Thoracic aorta (tissue), 2 donors: ENCODE measurements at places on chromosomes 2 and 18.

- DNase-seq, result no peak
Observed at GRCh38 chr18:31356025-31356424, 20.6 kb upstream of the DSG4 start.

DNA sequence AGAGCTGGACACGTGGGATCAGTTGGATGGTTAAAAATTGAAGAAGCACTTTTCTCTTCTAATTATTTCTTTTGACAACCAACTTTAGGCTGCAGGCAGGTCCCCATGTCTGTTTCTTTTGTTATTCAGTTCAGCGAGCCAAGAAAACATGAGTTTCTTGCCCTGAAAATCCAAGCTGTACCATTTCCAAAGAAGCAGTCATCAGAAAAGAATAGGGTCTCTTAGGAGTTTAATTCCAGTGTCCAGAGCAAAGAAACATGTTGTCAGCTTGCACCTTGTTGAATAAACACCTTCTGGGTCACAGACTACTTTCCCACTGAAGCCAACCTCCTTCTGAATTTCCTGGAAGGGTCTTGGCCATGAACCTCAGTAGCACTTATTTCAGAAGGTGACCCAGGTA is 170.5 kb upstream of the COPS8 start:
- DNase-seq, result no peak

GRCh38 chr2:197498235-197498936 is 1.3 kb downstream of the HSPD1 start:
- DNase-seq, result no peak

GRCh38 chr2:85132834-85133637 is at the start of gene TCF7L1:
TSS of gene TCF7L1 (plus strand) at chr2:85133392. CDS start at chr2:85133685, 293 bp downstream.
- DNase-seq, result peak; percentile 37

DNA sequence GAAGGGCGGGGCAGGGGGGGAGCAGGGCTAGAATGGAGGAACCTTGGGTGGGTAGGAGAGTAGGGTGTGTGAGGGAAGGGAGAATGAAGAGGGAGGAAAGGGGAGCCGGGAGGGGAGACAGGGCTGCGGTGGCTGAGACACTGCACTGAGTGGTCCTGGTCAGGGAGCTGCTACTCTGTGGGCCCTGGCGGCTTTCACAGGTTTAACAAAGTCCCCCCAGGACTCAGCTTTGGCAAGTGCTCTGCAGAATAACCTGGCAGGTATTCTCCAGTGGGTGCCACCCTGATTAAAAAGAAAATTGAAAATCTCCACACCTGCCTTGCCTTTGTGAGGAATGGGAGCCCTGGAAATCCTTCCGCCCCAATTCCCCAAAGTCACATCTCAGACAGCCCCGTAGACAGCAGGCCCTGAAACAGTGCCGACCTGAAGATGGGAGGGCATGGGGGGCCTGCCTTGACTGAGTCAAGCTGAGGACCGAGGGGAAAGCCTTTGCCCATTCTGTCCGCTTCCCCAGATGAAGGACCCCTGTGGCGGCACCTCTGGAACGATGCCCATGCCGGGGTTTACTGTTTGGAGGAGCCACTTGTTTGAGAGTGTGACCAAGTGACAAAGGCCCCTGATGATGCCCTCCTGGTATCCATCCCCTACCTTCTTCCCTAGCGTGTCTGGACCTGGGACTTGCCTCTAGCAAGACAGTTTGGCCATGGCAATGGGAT is 43.6 kb upstream of the OTOS start:
- no peak for DNase-seq

GRCh38 chr2:77831898-77832297 is 309.7 kb upstream of the LRRTM4 start:
- no peak for DNase-seq

- no peak for DNase-seq
Observed at GRCh38 chr2:216539791-216540241, 41.2 kb downstream of the RPL37A start.

GRCh38 chr18:21912339-21913239 is 172.0 kb downstream of the MIB1 start:
- DNase-seq, result no peak

DNA sequence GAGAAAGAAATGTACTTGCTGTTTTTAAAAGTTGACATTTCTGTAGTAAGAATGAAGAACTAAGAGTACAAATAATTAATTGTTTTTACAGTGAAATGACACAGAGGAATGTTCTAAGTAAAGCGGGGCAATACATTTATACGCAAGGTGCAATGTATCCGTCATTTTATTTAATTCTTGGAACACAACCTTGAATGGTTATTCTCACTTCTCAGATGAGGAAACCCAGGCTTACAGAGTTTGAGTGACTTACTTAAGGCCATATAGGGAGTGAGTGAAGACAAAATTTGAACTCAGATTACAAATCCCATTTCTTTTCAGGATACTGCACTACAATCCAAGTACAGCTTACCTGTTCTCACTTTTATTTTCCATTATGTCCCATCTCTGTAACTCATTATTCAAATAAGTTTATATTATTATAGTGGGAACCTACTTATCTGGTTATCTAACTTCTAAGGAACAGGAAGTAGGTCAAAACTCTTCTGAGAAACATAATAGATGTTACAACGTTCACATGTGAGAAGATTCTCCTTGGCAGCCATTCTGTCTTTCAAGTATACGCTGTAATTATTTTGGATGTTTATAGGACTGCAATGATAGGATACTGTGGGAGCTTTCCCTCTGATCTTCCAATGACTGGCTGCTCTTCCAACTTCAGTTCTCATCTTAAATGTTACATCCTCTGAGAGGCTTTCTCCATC is 12.3 kb upstream of the STK17B start:
- no peak for DNase-seq

DNA sequence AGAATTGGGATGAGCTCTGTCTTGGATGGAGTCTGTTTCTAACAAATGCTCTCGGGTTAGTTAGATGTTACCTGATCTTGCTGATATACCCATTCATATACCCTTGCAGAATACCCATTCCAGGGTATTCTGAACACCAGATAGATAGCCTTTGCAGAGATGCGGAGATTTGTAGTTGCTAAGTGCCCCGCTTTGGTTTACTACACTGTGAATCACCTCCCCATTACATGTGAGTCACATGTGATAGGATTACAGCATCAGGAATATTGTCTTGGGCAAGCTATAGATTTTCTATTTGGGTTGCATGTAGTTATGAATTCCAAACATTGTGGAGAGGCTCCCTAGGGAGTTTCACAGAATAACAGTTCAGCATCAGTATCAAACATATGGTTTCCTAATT is 3.8 kb downstream of the VSNL1 start:
- no peak for DNase-seq

DNA sequence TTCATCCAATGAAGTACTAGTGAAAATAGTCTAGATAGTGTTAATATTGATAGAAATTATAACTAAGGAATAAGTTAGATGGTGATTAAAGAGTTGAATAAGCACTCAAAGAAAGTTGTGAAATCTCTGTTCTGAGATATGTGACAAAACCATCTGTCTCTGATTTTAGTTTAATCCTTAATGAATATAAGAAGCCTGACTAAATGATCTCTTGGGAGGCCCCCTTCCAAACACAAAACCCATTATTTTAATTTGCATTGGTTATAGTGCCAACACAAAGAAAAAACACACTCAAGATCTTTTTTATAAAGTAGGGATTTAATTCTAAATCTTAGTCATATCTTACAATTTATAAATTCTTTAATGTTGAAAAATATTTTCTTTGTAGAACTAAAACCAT is 34.0 kb downstream of the SCN2A start:
- DNase-seq, result no peak

DNA sequence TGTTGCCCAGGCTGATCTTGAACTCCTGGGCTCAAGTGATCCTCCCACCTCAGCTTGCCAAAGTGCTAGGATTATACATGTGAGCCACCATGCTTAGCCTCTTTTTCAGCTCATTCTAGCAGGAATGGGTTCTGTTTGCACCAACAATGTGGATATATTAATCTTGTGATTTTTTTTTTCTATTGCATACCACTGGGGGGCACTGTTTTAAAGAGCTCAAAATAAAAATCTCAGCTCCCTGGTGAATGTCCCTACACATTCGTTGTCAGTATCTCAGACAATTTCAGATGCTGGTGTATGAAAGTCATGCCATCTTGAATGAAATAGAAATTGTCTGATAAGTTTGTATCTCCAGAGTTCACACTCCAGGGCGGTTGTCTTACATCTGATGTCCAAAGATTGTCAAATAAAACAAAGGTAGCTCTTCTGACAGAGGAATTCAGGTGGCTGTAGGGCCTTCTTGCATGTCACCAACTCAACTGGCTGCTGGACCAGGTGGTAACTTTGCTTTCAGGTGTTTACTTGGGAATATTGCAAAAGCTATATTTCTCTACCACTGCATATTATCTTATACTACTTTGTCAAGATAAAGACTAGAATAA is 3.1 kb upstream of the MATN3 start:
- DNase-seq, result no peak

DNA sequence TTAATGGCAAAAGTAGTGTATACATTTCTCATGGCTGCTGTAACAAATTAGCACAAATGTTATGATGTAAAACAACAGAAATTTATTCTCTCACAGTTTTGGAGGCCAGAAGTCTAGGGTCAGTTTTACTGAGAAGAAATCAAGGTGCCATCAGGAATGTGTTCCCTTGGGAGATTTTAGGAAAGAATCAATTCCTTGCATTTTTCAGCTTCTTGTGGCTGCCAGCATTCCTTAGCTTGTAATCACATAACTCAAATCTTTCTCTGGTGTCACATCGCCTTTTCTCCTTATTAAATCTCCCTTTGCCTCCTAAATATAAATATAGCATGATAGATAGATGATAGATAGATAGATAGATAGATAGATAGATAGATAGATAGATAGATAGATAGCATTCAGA is 307.0 kb upstream of the REG3G start:
- no peak for DNase-seq

DNA sequence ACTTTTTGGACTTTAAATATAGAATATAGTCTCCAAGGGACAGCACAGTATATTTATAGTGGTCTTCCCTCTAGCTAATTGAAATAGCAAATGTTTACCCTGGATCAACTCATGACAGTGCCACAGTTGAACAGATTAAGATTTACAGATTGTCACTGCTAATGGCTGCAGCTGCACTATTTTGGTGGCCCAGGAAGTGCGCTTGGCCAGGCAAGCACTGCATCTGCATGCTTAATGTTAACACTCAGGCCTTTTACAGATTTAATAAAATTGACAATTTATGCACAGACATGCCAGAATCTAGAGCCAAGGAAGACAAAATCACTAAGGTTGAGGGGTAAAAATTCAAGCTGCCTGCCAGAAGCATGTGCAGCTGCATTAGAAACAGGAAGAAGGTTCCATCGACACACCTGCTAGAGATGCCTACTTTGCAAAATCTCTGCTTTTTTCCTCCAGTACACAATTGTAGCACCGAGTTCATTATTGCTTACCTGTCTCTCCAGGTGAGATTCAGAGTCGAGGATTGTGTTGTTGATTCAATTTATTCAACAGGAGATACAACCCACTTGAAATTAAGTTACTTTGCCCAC is 1042.3 kb upstream of the NRXN1 start:
- DNase-seq, result no peak

- no peak for DNase-seq
Observed at GRCh38 chr18:32891797-32892196, 119.0 kb upstream of the KLHL14 start.

DNA sequence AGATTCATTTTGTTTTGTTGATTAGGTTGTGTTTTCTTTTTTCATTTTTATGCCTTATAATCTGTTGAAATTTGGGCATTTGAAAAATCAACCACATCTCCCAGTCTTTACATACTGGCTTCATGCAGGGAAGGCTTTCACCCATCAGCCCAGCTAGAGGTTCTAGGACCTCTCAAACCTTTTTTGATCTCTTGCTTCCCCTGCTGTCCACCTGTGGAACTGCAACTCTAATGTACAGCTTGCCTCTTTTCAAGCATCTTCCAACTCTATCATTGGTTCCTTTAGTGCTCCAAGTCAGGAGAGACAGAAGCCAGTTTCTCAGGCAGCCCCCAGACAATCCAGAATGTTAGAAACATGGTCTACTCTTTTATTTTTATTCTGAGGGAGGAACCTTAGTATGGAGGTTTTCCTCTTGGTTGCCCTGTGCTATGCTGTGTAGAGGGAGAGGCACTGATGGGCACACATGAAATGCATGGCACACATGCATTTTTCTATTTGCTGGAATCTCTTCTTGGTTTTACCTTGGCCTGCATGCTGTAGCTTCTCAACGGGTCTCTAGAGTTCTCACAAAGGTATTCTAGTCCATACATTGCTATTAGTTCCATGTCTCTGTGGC is 107.2 kb upstream of the L3MBTL4 start:
- DNase-seq, result no peak

DNA sequence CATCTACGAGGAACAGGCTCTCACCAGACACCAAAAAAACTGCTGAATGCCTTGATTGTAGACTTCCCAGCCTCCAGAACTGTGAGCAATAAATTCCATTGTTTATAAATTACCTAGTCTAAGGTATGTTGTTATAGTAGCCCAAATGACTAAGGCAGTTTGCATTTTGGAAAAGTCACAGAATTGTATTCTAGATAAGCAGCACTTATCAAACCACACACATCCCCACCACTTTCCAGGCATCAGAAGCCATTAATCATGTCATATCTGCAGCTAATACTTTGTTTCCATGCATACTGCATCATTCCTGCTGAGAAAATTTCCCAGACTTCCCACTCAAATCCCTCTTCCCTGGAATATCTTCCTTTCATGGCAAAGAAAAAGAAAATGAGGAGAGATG is 187.2 kb downstream of the INO80D start:
- no peak for DNase-seq

DNA sequence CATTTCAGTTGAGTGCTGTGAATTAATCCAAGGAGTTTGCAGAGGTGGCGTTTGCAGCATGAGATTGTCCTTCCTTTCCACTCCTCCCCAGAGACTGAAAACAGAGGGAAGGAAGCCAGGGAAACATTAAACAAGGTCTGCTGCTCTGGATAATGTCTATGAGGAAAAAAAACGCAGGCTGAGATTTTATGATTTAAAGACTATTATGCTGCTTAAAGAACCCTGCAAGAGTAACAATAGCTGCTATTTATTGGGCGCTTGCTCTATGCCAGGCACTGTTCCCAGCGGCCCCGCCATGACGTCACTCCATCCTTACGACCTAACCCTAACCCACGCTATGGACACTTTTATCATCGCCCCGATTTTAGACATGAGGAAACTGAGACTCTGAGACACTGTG is 222.4 kb downstream of the BCL2 start:
- DNase-seq, result no peak

- no peak for DNase-seq
Observed at GRCh38 chr2:7956126-7956689, 725.6 kb upstream of the ID2 start.

DNA sequence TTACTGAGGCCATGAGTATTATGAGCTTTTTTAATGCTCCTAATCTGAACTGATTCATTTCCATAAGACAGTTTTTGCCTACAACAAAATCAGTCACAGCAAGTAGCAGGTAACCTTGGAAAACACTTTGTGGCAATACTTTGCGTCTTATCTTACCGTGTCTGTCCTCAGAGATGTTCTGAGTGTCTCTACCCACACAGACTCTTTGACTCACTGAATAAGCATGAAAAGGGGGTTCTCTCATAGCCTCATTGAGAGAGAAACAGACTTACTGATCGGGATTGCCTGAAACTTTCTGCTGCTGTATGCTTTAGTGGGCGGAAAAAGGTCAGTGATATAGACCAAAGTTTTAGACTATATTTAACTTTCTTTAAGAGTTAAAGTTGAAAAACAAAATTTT is 92.6 kb downstream of the MYL12B start:
- DNase-seq, result no peak
